ENCODE measurements at places on chromosomes 3 and 15.

DNA sequence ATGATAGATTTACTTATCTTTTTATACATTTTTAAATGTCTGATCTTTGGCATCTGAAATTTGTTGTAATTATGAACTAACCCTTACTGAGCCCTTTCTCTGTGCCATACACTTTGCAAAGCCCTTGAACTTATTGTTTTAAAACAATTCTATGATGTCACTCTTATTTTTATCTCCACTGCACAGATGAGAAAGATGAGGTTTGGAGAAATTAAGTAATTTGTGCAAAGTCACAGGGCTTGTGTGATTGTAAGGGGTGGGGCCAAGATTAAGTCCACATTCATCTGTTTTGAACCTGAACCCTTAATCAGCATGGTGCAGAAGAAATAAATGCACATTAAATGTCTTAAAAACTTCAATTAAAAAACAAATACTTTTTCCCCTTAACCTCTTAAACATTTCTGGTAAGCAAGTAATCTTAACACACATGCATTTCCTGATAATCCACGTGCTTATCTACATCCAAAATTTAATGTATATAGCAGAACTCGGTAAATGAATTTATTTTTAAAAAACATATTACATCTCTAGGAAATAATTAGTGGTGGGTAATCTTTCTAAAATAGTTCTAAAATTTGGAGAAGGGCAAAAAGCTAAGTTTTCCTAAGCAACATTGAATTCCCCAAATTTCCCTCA, 189.8 kb upstream of the TBC1D5 start:
- no peak for DNase-seq

DNA sequence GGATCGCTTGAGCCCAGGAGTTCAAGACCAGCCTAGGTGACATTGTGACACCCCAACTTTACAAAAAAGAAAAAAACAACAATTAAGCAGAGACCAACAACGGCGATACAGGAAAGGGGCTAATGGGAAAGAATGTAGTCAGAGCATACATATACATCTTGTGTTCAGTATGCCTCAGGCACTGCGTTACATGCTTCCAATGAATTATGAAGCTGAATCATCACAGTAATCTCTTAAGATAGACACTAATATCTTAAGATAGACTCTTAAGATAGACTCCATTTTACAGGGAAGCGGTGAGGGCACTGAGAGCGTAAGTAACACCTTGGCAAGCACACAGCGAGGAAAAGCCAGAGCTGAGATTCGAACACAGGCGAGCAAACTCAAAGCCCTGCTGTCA, 6.1 kb upstream of the LDHAL6B start:
- no peak for DNase-seq

- DNase-seq: no peak
These were observed 666.6 kb upstream of the UBE2E2 start for GRCh38 chr3:22536541-22536940.

- DNase-seq: no peak
These were observed 55.0 kb downstream of the SETD5 start for GRCh38 chr3:9452417-9452816.

DNA sequence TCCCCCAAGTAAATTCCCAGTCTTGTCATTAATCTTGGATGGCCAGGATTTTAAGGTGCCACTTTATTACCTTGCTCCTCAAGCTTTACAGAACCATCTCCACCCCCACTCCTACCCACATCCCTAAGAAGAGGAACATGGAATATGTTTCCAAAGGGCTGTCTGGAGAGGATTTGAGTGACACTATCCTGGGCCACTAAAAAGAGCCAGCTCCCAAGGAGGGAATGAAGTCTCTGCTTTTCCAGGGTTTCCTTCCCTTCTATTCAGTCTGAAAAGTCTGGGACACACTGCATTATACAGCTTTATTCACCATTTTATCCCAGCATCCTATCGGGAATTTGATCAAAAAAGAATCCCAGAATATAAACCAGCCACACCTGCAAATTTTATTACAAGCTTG, 35.6 kb upstream of the MECOM start:
- DNase-seq: no peak

- DNase-seq: no peak
These were observed 7.7 kb upstream of the MAP1A start for GRCh38 chr15:43509660-43510199.

- peak; percentile 66 for DNase-seq
These were observed 15.0 kb downstream of the PTH1R start for GRCh38 chr3:46892285-46893145.

DNA sequence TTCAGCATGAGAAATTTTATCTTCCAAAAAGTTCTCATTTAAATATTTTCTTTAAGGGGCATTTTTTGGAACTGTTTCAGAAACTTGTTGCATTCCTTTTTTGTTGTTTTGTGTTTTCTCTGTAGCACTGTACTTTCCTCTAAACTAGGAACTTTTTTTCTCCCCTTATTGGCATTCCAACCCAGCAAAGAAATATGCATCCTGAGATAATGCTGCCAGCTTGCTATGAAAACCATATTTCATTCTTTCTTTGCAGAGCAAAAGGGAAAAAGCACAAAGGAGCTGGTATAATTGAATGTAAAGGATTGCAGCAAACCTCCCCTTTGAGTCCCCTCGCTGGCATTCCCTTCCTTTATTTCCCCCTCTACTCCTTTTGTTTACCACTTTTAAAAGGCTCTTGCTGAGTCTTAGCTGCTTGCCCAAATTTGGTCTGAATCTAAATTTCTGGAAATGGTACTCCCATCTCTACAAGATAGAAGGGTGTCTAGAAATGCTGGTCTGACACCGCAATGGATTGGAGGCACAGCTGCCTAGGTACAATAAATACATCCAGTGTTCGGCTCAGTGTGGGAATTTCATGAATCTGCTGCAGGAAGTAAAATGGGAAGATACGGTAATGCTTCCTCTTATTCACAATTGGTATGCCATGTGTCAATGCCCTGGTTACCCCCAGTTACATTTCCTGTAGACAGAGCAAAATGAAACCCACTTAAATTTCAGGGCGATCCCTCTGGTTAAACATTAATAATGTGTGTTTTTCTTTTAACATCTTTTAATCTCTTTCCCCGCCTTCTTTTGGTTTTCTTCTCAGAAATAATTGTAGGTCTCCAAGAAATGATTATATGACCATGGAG, 156.6 kb downstream of the MEIS2 start:
- no peak for DNase-seq

GRCh38 chr15:67945951-67946700, 106.3 kb upstream of the RNU6-1 start:
- no peak for DNase-seq

- no peak for DNase-seq
These were observed 136.3 kb downstream of the LRRK1 start for GRCh38 chr15:101055411-101055810.

- DNase-seq: no peak
These were observed 188.2 kb downstream of the MEGF11 start for GRCh38 chr15:66065325-66065724.
